ENCODE measurements at places on chromosomes 13 and 19. TPM values are rescaled to one million over a fixed set of nuclear protein-coding genes. Genes with fewer than 3 reads are reported as not detected.

DNA sequence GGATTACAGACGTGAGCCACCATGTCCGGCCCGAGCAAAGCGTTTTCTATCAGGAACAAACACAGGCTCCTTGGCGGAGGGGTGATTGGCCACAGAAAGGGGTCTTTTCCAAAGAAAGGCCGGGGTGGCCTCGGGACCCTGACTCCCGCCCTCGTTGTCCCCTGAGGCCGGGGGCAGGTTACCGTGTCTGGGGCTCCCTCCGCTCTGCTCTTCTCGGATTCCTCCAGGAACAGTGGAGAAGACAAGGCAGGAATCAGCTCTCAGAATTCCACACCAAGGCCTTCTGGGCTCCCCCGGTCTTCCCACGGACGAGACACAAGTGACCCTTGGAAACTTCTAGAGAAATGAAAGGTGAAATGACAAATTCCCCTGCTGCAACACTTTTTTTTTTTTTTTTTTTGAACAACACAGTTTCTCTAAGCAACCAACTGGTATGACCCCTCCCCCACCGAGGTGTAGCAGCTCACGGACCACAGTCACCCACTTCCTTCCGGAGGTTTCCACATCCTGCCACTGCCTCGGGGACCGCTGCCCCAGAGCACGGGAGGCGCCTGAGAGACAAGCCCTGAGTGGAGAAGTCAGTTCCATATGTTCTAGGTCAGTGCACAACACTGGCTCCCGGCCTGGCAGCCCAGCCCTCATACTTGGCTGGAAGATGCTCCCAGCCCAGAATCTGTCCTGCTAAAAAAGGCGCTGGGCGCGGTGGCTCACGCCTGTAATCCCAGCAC is 11.0 kb downstream of the MOB3A start:
- peak; percentile 88 for DNase-seq
- no peaks in the 10 kb centered on the region for H3K27me3 ChIP-seq
- peak overlapping the region; percentile 14 for H3K4me3 ChIP-seq

DNA sequence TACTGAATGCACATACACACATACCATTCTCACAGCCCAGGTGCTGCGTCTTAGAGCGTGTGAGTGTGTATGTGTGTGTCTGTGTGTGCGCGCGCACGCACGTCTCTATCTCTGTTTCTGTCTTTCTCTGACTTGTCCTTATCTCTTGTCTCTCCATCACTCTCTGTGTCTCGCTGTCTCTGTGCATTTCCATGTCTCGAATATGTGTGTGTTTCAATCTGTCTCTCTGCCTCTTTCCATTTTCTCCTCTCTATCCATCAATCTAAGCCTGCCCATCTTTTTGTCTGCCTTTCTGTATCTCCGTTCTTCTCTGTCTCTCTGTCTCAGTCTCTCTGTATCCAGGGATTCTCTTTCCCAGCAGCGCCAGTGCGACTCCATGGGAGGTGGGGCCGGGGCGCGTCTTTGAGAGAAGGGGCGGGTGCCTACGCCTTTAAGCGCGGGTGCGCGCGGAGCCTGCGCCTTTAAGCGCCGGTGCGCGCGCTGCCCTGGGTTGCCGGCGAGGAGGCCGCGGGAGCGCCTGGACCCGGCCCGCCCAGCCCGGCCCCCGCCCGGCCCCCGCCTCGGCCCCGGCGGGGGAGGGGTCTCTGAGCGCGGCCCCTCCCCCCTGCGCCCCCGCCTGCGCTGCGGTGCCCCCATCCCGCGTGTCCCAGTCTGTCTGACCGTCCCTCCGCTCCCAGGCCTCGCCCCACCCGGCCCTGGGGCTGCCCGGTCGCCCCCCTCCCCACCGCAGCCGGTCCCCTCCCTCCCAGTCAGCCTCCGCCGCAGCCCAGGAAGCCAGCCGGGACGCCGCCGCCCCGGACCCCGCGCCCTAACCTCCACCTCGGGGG is at the start of gene LRFN3:
Gene LRFN3, plus strand, starts transcription at position 464 of the 827 bp plus-strand sequence. CDS start 3,052 bp downstream, outside the sequence.
- peaks cover 34% of the 10 kb centered on the region for H3K4me1 ChIP-seq
- H3K4me3 ChIP-seq = peak within 1 kb of the TSS; percentile 73
- H3K36me3 ChIP-seq = no peaks in the 10 kb centered on the region
- H3K27ac ChIP-seq = peak within 1 kb of the TSS; percentile 86

- no peak overlapping the region for H3K27ac ChIP-seq
- no peaks in the 10 kb centered on the region for H3K36me3 ChIP-seq
- no peak overlapping the region for H3K4me3 ChIP-seq
- H3K4me1 ChIP-seq = no peaks in the 10 kb centered on the region
- peaks cover 7% of the 10 kb centered on the region for H3K27me3 ChIP-seq
These were observed 194.3 kb downstream of the TEX29 start for GRCh38 chr13:111514610-111515306.

Gene DNMT1
- total RNA-seq = 36.3 TPM

DNA sequence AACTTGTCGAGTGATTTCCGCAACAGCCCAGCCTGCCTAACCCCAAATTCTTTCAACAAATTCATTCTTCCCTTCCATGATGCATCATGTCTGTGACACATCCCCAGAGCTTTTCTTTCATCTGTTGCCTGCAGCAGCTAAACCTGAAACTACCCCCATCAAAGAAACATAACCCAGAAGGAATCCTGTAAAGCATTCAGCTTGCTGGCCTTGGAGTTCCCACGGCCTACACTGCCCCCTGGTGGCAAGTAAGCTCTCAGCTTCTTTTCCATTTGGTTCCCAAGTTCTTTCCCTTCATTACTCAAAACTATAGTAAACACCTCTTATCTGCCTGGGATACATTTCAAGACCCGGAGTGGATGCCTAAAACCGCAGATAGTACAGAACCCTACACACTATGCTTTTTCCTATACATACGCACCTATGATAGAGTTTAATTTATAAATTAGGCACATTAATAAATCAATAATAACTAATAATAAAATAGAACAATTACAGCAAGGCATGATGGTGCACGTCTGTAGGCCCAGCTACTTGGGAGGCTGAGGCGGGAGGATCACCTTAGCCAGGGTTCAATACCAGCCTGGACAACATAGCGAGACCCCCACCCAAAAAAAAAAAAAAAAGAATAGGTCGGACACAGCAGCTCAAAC is 7.4 kb downstream of the ETHE1 start:
- no peaks in the 10 kb centered on the region for H3K36me3 ChIP-seq
- H3K4me1 ChIP-seq = peaks cover 14% of the 10 kb centered on the region
- H3K27me3 ChIP-seq = no peaks in the 10 kb centered on the region
- no peak overlapping the region for H3K27ac ChIP-seq
- peak; percentile 82 for DNase-seq

DNA sequence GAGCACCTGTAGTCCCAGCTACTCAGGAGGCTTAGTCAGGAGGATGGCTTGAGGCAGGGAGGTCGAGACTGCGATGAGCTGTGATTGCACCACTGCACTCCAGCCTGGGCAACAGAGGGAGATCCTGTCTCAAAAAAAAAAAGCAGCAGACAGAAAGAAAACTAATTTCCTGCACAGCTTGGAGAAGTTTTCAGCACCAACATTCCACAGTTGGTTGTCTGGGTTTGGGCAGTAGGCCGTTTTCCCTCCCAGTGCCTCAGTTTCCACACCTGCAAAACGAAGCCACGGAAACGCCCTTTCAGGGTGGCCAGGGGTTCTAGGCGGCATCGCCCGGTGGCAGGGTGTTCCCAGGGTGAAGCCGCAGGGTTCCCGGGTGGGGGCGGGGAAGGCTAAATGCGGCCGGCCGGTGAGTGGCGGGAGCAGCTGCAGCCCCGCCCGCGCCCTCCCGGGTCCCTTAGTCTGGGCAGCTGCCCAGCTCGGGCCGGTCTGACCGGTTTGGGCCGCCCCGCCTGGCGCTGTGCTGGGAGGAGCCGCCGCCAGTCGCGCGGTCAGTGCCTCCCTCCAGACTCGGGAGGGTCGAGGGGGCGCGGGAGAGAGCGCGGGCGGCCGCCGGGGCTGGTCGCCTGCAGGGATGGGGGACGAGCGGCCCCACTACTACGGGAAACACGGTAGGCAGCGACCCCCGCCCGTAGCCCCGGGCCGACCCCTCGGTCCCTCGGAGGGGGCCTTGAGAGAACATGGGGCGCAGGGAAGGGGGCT is at the start of gene SLC44A2:
Gene SLC44A2, plus strand, starts transcription at position 551 of the 759 bp plus-strand sequence. Its CDS starts 81 bp downstream, at position 632.
- H3K27me3 ChIP-seq = no peaks in the 10 kb centered on the region
- no peaks in the 10 kb centered on the region for H3K36me3 ChIP-seq
- DNase-seq = peak; percentile 93

DNA sequence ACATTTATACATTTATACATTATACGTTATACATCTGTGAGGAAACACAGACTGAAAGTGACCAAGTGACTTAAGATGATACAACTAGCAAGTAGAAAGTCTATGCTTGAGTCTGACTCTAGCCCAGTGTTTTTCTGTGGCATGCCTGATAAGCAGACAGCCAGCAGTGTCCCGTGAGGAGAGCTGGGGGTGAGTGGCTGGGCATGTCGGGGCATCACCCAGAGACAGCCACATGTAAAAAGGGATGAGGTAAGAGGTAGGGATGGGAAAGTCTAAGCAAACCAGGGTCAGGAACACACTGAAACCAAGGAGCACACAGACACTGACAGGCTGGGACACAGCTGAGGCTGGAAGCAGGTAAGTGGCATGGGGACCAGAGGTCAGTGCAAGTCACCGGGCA is 333.2 kb downstream of the FOXO1 start:
- no peak for DNase-seq
- H3K36me3 ChIP-seq = no peaks in the 10 kb centered on the region
- H3K4me1 ChIP-seq = no peaks in the 10 kb centered on the region
- H3K27ac ChIP-seq = no peak overlapping the region
- no peak overlapping the region for H3K4me3 ChIP-seq

- H3K36me3 ChIP-seq = no peaks in the 10 kb centered on the region
- no peak overlapping the region for H3K4me3 ChIP-seq
- peaks cover 12% of the 10 kb centered on the region for H3K4me1 ChIP-seq
- no peak overlapping the region for H3K27ac ChIP-seq
- DNase-seq = no peak
These were observed 19.1 kb downstream of the KLF12 start for GRCh38 chr13:74115133-74115532.

Gene CD37
- total RNA-seq = 10.1 TPM

- no peaks in the 10 kb centered on the region for H3K36me3 ChIP-seq
- H3K27me3 ChIP-seq = no peaks in the 10 kb centered on the region
- no peaks in the 10 kb centered on the region for H3K4me1 ChIP-seq
- H3K27ac ChIP-seq = no peak overlapping the region
These were observed 139.8 kb downstream of the PTPRS start for GRCh38 chr19:5200844-5201243.

Gene URAD
- 265 TPM for total RNA-seq

GRCh38 chr13:95676105-95676761 is 706 bp upstream of the DNAJC3 start:
- H3K4me1 ChIP-seq = peaks cover 26% of the 10 kb centered on the region
- H3K4me3 ChIP-seq = peak overlapping the region; percentile 88
- DNase-seq = peak; percentile 40
- H3K36me3 ChIP-seq = no peaks in the 10 kb centered on the region
- H3K27me3 ChIP-seq = no peaks in the 10 kb centered on the region

GRCh38 chr19:43470288-43470687 is 4.9 kb upstream of the LYPD3 start:
- H3K27ac ChIP-seq = no peak overlapping the region
- no peak overlapping the region for H3K4me3 ChIP-seq
- no peak for DNase-seq
- no peaks in the 10 kb centered on the region for H3K36me3 ChIP-seq
- H3K27me3 ChIP-seq = no peaks in the 10 kb centered on the region

Gene CYP4F12
- total RNA-seq = 229 TPM

DNA sequence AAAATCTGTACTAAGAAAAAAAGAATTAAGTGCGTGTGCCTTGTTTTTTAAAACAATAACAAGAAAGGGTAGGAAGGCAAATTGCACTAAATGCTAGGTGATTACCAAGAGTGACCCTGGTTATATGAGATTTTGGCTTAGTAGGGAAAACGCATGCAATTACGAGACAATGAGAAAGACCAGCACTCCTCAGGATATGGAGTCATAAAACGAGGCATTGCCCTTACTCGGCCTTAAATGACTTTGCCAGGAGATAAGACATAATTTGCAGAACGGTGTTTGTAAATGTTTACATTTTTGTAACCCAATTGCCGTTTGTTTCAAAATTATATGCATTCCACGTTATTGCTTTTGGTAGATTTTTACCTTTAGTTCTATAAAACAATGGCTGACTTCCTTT is 179.8 kb downstream of the RBM26 start:
- no peak for DNase-seq
- H3K27ac ChIP-seq = no peak overlapping the region
- H3K27me3 ChIP-seq = no peaks in the 10 kb centered on the region
- H3K4me3 ChIP-seq = no peak overlapping the region
- H3K36me3 ChIP-seq = no peaks in the 10 kb centered on the region
- H3K4me1 ChIP-seq = no peaks in the 10 kb centered on the region

Measured in transverse colon (tissue), 4 donors.